ENCODE measurements at places on chromosomes 7 and 10.
A peak's percentile ranks its signal among the peaks of the same experiment; 100 is the strongest.

DNA sequence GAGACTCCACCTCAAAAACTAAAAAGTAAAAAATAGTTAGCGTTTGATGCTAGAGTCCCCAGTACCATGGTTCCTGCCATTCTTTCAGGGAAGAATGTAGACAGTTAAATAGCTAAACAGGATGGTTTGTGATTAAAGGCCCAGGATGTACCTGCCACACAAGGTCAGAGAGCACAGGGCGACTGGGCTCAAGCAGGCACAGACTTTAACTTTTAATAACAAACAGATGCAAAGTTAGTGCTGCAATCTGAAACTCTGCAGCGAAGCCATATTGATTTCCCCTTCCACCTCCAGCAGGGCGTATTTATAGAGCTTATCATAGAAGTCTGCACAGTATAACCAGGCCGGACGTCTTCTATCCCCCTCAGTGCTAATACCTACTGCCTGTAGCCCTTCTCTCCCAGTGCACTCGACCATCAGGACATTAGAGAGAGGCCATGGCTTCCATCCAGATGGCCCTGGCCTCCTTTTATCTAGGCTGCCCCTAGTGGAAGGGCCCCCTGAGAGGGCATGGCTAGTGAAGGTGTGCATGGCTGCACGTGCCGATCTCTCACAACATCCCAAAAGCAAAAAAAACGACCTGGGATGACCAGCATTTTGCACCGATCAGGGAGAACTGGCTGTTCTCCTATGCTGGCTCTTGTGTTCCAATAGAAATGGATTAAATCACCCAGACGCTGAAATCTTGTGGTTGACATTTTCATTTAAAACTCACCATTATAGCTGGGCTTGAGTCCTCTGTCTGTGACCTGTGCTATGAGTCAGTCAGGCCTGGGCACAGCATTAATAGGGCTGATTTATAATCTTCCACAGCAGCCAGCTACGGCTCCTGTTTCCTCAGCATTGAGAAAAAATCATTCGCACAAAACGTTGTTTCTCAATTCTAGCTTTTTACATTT, 7.6 kb upstream of the BAG3 start:
- DNase-seq: no peak

DNA sequence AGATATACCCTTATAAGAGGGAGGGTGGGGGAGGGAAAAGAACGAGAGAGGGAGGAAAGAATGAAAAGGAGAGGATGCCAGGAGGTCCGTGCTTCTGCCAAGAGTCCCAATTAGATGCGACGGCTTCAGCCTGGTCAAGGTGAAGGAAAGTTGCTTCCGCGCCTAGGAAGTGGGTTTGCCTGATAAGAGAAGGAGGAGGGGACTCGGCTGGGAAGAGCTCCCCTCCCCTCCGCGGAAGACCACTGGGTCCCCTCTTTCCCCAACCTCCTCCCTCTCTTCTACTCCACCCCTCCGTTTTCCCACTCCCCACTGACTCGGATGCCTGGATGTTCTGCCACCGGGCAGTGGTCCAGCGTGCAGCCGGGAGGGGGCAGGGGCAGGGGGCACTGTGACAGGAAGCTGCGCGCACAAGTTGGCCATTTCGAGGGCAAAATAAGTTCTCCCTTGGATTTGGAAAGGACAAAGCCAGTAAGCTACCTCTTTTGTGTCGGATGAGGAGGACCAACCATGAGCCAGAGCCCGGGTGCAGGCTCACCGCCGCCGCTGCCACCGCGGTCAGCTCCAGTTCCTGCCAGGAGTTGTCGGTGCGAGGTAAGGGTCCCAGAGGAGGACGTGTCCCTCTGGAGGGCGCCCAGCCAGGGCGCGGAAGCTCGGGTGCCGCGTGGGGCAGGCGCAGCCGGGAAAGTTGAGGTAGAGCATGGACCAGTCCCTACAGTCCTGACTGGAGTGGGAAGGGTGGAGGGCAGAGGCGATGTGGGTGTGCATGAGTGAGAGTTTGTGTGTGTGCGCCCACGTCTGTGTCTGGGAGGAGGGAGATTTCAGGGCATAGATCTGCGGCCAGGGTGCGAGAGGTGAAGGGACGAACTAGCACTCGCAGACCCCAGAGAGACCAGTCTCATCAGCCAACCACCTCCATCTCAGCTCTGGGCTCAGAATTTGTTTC, 844 bp downstream of the GRM3 start:
- DNase-seq: no peak

- no peak for DNase-seq
Observed at GRCh38 chr10:120195984-120196712, 260.9 kb upstream of the PLPP4 start.

- DNase-seq: no peak
Observed at GRCh38 chr10:28090506-28090905, 91.6 kb upstream of the ODAD2 start.

GRCh38 chr10:74842301-74842954, 16.0 kb downstream of the KAT6B start:
- no peak for DNase-seq

DNA sequence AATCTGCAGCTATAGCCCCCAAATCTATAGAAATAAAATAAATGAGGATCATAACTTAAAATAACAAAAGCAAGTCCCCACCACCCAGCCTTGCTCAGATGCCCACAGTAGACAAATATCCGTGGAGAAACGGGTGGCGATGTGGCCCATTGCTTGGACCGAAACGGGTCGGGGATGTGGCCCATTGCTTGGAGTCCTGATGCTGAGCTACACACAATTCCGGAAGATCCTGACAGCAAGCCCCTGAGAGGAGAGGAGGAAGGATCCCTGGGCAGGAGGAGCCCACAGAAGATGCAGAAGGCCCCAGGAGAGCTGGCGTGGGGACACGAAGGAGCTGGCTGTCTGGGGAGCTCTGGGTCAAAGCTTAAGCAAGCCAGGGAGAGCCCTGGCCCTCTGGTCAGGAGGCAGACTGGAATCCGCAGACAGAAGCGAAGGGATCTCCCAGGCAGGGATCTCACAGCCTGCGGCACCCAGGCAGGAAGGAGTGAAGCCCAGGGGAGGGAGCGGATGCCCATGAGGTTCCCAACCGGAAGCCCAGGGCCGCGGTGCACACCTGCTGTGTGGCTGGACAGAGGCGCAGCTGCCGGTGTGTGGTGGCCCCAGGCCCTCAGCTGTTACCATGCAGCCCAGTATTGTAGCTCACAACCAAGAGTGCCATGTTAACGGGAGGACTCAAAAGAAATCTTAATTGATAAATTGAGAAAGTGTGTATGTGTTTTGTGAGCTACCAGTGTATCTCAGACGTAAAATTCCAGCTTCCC, 138.8 kb downstream of the ADARB2 start:
- no peak for DNase-seq

GRCh38 chr10:114970515-114970914, 32.5 kb downstream of the TRUB1 start:
- DNase-seq: no peak

DNA sequence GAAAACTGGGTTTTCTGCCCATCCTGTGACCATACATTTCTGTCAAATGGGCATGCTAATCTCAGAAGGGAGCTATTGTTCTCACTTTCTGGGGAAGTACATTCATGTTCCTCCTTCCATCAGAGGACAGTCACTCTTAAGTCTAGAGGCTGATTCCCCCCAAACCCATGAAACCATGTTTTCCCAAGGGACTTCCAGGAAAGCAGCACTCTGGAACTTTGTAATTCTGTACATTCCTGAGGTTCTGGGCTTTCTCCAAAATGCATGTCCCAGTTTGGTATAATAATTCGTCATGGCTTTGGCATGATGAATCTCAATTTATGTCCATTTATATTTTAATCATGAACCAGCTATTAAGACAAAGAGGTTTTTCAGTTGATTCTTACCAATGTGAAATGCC, 688.1 kb downstream of the LRMDA start:
- no peak for DNase-seq

GRCh38 chr10:128070161-128070560, 56.1 kb downstream of the MKI67 start:
- no peak for DNase-seq

GRCh38 chr7:41046221-41046761, 656.6 kb downstream of the INHBA start:
- DNase-seq: no peak

- DNase-seq: peak; percentile 12
Observed at GRCh38 chr7:19491821-19492452, 216.9 kb downstream of the POLR1F start.

GRCh38 chr7:23024454-23024853, 10.5 kb upstream of the HYCC1 start:
- no peak for DNase-seq

Measured in Kasumi-1 (cell line).